Cardiac fibroblast (primary cell): ENCODE measurements at places on chromosomes 13 and 19.

DNA sequence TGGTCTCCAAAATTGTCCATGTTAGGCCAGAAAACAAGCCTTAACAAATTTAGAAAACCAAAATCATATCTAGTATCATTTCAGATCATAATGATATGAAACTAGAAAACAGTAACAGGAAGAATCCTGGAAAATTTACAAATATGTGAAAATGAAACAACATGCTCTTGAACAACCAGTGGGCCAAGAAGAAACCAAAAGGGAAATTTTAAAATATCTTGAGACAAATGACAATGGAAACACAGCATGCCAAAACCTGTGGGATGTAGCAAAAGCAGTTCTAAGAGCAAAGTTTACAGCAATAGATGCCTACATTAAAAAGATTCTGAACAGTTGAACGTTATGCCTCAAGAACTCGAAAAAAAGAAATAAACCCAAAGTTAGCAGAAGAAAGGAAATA, 32.6 kb downstream of the VWA8 start:
- no peak for DNase-seq

GRCh38 chr13:43157796-43158195, 134.4 kb downstream of the DNAJC15 start:
- DNase-seq = no peak

DNA sequence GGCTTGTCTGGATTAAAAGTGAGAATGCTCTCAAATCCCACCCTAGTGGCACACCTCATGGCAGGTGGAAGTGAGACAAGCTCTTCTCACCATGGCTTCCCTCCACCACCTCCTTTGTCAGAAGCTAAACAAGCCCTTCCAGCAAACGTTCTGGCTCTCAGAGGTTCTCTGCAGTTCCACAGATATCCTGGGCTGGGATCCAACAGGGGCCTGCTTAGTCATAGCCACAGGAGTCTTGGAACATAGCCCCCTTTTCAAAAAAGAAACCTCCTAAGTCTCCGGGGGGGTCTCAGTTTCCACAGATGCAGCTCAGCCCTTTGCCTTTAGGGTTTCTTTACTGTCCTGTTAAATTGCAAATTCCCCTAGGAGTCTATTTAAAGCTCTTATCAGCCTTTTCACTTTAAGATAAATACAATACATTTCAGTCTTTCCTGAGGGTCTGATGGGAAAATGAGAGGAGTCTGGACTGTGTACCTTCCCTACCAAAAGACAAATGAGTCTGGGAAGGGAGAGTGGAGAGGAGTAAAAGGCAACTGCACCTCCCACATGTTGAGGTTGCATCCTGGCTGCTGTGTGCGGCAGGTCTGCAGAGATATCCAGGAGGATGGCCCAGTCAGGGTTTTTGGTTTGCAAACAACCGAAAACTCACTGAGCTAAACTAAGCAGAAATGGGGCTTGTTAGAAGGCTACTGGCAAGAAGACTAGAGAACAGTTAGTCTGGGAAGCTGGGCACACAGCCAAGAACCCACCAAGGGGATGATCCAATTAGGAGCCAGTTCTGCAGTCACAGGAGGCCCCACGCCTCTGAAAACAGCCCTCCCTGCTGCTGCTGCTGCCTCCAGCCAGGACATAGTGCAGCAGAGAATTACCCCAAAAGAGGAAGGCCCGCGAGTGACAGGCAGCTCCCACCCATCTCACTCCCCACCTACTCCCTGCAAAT, 41.4 kb upstream of the SERP2 start:
- peak; percentile 72 for DNase-seq

- DNase-seq = no peak
Measured at GRCh38 chr19:21765151-21765550, 2.2 kb downstream of the ZNF100 start.

DNA sequence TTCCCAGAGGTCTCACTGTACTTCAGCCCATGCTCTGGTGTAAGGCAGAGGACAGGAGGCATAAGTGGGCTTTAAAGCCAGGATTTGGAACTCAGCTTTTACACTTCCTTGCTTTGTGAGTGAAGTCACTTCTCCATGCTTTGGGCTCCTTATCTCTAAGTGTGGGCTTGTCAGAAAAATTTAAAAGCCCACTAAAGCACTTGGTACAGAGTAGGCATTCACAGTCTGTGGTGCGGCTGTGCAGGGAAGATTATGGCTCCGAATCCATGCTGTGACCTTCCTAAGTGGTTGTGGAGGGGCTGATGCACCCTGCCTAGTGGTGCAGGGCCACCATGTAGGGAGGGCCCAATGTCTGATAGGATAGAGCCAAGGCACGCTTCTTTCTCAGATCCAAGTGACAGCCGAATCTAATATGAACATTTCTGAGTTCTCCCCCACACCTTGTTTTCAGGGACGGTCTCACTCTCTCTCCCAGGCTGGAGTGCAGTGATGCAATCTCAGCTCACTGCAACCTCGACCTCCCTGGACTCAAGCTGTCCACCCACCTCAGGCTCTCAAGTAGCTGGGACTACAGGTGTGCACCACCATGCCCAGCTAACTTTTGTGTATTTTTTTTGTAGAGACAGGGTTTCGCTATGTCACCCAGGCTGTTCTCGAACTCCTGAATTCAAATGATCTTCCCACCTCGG, 6.9 kb downstream of the TIMM29 start:
- DNase-seq = no peak

- DNase-seq = peak; percentile 18
Measured at GRCh38 chr19:40304306-40304705, 19.2 kb upstream of the AKT2 start.

- no peak for DNase-seq
Measured at GRCh38 chr13:73656863-73657262, 477.3 kb downstream of the KLF12 start.

DNA sequence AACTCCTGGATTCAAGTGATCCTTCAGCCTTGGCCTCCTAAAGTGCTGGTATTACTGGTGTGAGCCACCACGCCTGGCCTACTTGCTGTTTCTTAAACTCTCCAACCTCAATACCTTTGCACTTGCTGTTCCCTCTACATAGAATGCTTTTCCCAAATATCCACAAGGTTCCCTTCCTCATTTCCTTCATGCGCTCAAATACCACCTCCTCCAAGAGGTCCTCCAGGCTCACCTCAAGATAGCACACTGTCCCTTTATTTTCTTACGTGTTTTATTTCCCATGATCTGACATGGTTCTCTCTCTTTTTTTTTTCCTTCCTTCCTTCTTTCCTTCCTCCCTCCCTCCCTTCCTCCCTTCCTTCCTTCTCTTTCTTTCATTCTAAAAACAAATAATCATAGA, 13.5 kb downstream of the RDH8 start:
- no peak for DNase-seq

GRCh38 chr19:29487432-29487831, 38.4 kb upstream of the VSTM2B start:
- no peak for DNase-seq

DNA sequence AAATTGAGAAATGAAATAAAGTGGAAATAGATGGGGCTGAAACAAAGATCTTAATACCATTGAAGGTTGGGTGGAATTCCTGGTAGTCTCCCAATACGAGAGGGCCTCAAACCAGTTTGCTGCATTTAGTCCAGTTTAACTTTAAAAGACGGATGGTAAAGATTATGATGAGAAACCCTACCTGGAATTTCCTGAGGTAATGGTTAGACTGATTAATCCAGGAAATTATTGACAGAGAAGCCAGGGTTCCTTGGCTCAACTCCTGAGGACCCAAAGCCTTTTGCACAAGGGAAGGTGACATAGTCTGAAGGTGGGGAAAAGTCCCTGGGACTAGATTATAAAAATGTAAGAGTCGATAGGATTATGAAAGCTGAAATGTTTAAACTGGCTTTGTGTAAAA, 133.2 kb upstream of the SLITRK5 start:
- no peak for DNase-seq

- no peak for DNase-seq
Measured at GRCh38 chr19:29259867-29260281, 46.9 kb upstream of the UQCRFS1 start.

DNA sequence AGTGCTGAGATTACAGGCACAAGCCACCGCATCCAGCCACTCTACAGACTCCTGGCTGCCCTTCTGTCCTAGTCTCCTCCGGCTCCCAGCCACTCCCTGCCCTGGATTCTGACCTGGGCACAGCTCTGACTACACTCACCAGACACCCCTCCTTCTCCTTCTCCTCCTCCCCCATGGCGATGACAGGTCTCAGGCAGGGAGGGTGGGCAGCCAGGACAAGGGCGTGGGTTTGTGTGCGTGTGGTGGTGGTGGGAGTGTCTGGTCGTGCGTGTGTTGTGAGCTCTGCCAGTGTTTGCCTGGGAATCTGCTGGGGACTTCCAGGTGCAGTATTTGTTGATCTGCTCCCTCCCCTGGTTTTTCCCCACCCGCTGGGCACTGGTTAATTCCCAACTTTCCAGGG, 3.0 kb upstream of the NCCRP1 start:
- no peak for DNase-seq

DNA sequence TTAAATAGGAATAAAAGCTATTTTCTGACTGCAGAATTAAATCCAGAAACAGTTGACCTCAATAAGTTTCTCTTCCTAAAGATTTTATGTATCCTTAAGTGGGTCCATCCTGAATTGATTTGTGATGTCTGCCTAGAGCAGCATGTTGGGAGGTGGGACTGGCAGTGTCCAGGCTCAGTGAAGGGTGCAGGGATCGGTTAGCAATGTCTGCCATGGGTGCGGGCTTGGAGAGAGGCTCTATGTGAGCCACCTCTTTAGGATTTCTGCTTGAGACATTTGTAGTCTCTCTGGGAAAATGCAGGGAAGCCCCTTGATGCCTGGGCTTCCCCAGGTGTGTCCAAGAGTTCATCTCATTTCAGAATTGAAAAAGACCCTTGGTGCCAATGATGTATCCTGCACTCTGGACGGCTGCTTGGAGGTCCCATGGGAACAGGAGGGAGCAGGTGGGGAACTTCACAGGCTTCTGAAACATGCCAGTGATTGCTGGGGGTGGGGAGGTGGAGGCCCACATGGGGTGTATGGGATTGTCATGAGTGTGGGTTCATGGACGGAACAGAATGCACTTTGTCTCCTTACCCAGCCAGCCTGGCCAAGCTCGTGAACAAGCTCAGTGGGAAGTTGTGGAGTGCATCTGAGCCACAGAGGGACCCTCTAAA, 6.2 kb upstream of the COLGALT1 start:
- no peak for DNase-seq

DNA sequence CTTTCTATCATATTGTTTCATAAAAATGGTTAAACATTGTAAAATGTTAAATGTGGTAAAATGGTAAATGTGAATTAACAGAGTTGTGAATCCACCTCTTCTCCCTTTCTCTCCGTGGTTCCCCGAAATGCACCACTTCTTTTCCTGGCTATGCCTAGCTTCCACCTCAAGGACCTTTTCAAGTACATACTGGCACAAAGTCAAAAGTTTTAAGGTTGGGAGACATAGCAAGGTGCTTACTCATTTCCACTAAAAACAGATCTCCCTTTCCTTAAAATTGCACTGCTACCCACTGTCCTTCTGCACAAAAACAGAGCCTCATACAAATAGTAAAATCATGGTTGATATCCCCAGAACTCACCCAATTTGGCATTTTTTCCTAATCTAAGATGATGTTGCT, 558.2 kb downstream of the SLITRK6 start:
- DNase-seq = peak; percentile 11
